ENCODE measurements at places on chromosomes 12 and 14. TPM values are rescaled to one million over a fixed set of nuclear protein-coding genes. Genes with fewer than 3 reads are reported as not detected.

GRCh38 chr12:104022786-104023185 lies 27.2 kb downstream of the GLT8D2 start:
- no peaks in the 10 kb centered on the region for H3K27me3 ChIP-seq
- no peaks in the 10 kb centered on the region for H3K4me1 ChIP-seq
- H3K36me3 ChIP-seq, result no peaks in the 10 kb centered on the region
- DNase-seq, result no peak
- no peak overlapping the region for H3K27ac ChIP-seq

The UNG gene
- polyA plus RNA-seq, result 2.0 TPM

The FITM1 gene
- not detected for polyA plus RNA-seq

- H3K4me3 ChIP-seq, result no peak overlapping the region
- no peaks in the 10 kb centered on the region for H3K4me1 ChIP-seq
- DNase-seq, result no peak
- H3K27ac ChIP-seq, result no peak overlapping the region
- H3K27me3 ChIP-seq, result no peaks in the 10 kb centered on the region
Measured at GRCh38 chr14:52850451-52850909, 59.1 kb upstream of the GNPNAT1 start.

- no peaks in the 10 kb centered on the region for H3K27me3 ChIP-seq
- no peak for DNase-seq
- no peaks in the 10 kb centered on the region for H3K36me3 ChIP-seq
Measured at GRCh38 chr14:65566820-65567522, 154.4 kb downstream of the FUT8 start.

The TBX3 gene
- 0.13 TPM for polyA plus RNA-seq

GRCh38 chr12:28574746-28575592 lies 384.7 kb downstream of the CCDC91 start:
- H3K27ac ChIP-seq, result no peak overlapping the region
- H3K36me3 ChIP-seq, result no peaks in the 10 kb centered on the region
- no peaks in the 10 kb centered on the region for H3K4me1 ChIP-seq
- H3K4me3 ChIP-seq, result no peak overlapping the region
- H3K27me3 ChIP-seq, result no peaks in the 10 kb centered on the region
- DNase-seq, result no peak

DNA sequence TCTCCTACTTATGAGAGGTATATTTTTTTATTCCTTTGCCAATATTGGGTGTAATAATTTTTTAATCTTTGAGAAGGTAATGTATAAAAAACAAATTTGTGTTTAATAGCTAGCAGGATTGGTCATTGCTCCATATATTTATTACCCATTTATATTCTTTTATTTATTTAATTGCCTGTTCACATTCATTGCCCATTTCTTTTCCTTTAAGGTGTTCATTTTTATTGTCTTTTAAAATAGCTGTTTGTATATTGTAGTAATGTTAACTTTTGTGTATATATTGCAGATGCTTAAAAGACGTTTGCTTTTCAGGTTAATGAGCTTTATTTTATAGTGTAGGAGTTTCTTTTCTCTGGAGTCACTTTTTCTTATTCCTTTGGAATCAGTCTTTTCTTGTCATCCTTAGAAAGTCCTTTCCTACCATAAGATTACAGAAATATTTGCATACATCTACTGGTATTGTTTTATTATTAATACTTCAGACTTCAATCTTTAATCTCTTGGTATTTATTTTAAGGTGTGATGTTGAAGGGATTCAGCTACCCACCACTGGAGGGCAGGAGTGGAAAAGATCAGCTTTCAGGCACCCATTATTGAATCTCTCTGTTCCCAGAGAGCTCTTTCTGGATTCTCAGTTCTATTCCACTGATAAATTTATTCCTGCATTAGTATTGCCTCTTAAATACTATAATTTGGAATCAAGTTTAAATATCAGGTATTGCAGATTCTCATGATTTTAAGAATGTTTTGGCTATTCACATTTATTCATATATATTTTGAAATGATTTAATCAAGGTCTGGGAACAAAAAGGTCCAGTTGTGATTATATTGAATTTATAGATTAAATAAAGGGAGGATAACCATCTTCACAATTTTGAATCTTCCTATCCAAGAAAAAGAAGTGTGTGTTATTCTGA lies 17.3 kb downstream of the PPM1A start:
- H3K27me3 ChIP-seq, result no peaks in the 10 kb centered on the region
- H3K4me3 ChIP-seq, result no peak overlapping the region
- DNase-seq, result no peak

The GPR65 gene
- 5.0 TPM for polyA plus RNA-seq

The GDF3 gene
- polyA plus RNA-seq, result not detected

- H3K4me3 ChIP-seq, result no peak overlapping the region
- no peaks in the 10 kb centered on the region for H3K27me3 ChIP-seq
- H3K4me1 ChIP-seq, result no peaks in the 10 kb centered on the region
- no peak overlapping the region for H3K27ac ChIP-seq
- DNase-seq, result no peak
- peaks cover 74% of the 10 kb centered on the region for H3K36me3 ChIP-seq
Measured at GRCh38 chr12:53306826-53307225, 7.3 kb downstream of the MYG1 start.

The DLK1 gene
- polyA plus RNA-seq, result not detected

- peaks cover 21% of the 10 kb centered on the region for H3K4me1 ChIP-seq
- no peak overlapping the region for H3K4me3 ChIP-seq
- H3K36me3 ChIP-seq, result no peaks in the 10 kb centered on the region
- no peak overlapping the region for H3K27ac ChIP-seq
- H3K27me3 ChIP-seq, result no peaks in the 10 kb centered on the region
- DNase-seq, result no peak
Measured at GRCh38 chr12:106113042-106113441, 25.7 kb downstream of the NUAK1 start.

- no peaks in the 10 kb centered on the region for H3K36me3 ChIP-seq
- DNase-seq, result no peak
- H3K27ac ChIP-seq, result no peak overlapping the region
- no peaks in the 10 kb centered on the region for H3K27me3 ChIP-seq
- no peak overlapping the region for H3K4me3 ChIP-seq
Measured at GRCh38 chr12:66697404-66697803, 18.5 kb upstream of the GRIP1 start.

- H3K27me3 ChIP-seq, result no peaks in the 10 kb centered on the region
- H3K36me3 ChIP-seq, result no peaks in the 10 kb centered on the region
- DNase-seq, result no peak
- H3K27ac ChIP-seq, result no peak overlapping the region
- H3K4me3 ChIP-seq, result no peak overlapping the region
- peaks cover 21% of the 10 kb centered on the region for H3K4me1 ChIP-seq
Measured at GRCh38 chr14:31071151-31071550, 45.0 kb upstream of the STRN3 start.

DNA sequence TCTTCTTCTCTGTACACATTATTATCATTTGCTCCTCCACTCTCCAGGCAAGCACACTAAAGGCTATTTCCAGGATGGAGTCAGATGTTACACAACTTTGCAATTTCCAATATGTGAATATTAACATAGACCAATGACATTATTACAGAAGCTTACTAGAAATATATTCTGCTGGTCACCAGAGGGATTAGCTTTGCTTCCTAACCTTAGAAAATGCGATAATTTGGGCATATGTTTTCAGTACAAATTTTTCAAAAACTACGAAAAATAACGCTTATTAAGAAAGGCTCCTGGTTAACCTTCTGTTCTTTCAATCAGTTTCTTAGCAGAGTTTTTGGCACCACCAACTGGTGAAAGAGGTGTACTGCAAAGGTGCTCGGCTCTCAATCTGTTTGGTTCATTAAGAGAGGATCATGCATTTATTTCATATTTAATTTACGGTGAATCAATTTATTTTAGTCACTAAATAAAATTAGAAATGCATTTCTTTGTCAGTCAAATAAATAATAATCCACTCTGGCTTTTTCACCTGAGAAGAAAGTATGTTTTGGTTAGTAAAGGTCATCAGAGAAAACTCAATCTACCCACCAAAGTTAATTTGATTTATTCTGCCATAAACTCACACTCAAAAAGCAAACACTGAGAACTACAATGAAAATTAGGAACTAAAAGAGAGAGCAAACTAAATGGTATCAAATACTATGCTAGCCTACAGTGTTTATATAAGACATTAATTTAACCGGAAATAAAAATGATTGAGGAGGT lies 39.2 kb downstream of the EFCAB11 start:
- H3K4me3 ChIP-seq, result no peak overlapping the region
- DNase-seq, result peak; percentile 57
- H3K36me3 ChIP-seq, result no peaks in the 10 kb centered on the region
- H3K4me1 ChIP-seq, result peaks cover 15% of the 10 kb centered on the region
- H3K27ac ChIP-seq, result no peak overlapping the region

The IFNG-AS1 gene
- polyA plus RNA-seq, result not detected

- no peak overlapping the region for H3K27ac ChIP-seq
- no peaks in the 10 kb centered on the region for H3K4me1 ChIP-seq
- DNase-seq, result no peak
- no peak overlapping the region for H3K4me3 ChIP-seq
Measured at GRCh38 chr12:43087195-43088091, 464.6 kb downstream of the ADAMTS20 start.

- no peaks in the 10 kb centered on the region for H3K36me3 ChIP-seq
- no peak for DNase-seq
- H3K27me3 ChIP-seq, result no peaks in the 10 kb centered on the region
- H3K27ac ChIP-seq, result no peak overlapping the region
Measured at GRCh38 chr12:116765271-116765670, 27.2 kb downstream of the RNFT2 start.

- DNase-seq, result no peak
- no peaks in the 10 kb centered on the region for H3K4me1 ChIP-seq
- H3K27me3 ChIP-seq, result no peaks in the 10 kb centered on the region
- no peak overlapping the region for H3K4me3 ChIP-seq
Measured at GRCh38 chr14:89237921-89238529, 179.0 kb downstream of the FOXN3 start.

DNA sequence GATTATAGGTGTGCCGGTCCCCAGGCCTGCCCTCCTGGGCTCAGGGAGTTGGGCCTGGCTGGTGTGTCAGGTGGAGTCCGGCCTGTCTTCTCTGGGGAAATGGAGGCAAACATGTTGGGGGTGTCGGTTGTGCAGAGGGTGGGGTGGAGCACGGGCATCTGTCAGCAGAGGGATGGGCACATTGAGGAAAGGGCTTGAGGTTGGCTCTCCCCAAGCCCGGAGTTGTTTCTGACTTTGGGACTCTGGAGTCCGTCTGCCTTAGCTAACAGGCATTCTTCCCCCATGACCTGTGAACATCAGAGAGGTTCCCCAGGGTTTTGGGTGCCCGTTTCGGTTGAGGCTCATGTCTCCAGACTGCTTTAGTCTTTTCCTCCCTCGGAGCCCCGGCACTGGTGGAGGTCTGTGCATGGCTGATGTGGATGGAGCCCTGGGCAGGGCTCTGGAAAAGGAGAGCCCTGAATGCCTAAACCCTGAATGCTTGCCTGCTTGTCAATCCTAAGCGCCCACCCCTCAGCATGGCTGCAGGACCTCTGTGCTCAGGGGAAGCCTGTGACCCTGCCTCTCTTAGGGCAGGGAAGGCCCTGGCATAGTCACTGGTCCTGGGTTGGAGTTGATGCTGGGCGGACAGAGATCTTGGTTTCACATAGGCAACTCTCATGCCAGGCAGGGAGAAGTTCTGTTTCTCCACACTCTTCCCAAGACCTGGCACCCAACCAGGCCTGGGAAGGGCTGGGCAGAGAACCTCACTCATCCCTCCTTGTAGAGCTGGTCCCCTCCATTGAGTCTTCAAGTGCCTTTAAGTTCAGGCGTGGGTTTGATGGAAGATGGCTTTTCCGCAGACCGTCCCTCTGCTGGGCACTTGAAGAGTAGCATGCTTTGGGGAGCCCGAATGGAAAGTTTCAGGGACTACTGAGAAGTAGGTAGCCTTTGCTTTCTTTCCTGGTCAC lies 12.9 kb downstream of the NYNRIN start:
- H3K36me3 ChIP-seq, result no peaks in the 10 kb centered on the region
- H3K27me3 ChIP-seq, result no peaks in the 10 kb centered on the region
- H3K27ac ChIP-seq, result no peak overlapping the region
- H3K4me3 ChIP-seq, result no peak overlapping the region

DNA sequence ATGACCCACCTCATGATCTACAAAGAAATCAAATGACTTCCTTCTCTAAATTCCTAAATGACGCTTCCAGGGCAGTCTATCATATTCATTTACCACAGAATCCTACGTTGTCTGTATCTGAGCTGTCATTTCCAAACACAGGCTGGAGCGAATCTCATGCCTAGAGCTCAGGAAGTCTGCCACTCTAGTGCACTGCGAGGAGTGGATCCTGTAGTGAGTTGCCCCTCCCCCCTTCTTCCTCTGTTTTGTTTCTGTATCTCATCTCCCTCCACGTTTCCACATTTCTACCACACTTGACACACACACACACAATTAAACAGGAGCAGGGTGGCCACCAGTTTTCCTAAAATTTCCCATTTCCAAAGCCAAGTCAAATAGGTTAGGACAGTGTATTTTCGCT lies 415.4 kb upstream of the PRICKLE1 start:
- no peaks in the 10 kb centered on the region for H3K4me1 ChIP-seq
- H3K36me3 ChIP-seq, result no peaks in the 10 kb centered on the region
- H3K27me3 ChIP-seq, result no peaks in the 10 kb centered on the region
- H3K27ac ChIP-seq, result no peak overlapping the region

- H3K27ac ChIP-seq, result no peak overlapping the region
- no peaks in the 10 kb centered on the region for H3K36me3 ChIP-seq
- no peak for DNase-seq
- no peak overlapping the region for H3K4me3 ChIP-seq
- H3K27me3 ChIP-seq, result no peaks in the 10 kb centered on the region
Measured at GRCh38 chr12:2451025-2451424, 343.7 kb upstream of the FKBP4 start.

The PZP gene
- not detected for polyA plus RNA-seq

DNA sequence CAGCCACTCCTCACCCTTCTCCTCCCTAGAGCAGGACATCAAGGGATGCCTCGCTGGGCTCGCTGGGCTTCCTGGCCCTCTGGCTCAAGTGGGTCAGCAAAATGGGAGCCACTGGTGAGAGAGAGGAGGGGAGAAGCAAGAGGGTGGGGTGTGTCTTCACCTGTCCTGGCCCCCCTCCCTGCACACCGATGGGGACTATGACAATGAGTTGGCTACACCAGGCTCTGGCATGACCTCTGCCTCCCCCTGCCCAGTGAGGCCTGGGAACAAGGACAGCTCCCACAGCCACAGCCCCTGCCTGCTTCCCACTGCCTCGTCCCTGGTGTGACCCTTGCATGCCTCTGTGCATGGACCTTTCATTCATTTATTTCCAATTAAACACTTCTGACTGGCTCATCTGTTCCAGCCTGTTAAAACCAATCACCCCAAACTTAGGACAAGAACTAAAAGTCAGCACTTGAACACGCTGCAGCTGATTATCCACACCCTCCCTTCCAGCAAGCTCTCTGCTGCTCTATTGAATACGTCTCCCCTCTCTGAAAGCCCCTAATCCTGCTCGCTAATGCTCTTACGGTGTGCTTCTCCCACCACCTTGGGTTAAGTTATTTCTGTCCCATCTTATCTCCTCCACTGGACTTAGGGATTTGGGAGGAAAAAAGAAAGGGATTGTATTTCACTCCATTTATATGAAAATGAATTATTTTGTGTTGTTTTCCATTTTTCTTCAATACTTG lies 5.8 kb upstream of the PPP2R5C start:
- H3K27me3 ChIP-seq, result peaks cover 12% of the 10 kb centered on the region
- H3K4me3 ChIP-seq, result no peak overlapping the region
- no peaks in the 10 kb centered on the region for H3K36me3 ChIP-seq
- H3K4me1 ChIP-seq, result peaks cover 5% of the 10 kb centered on the region
- no peak overlapping the region for H3K27ac ChIP-seq
- DNase-seq, result no peak

Measured in CD14-positive monocyte (primary cell).